SK-MEL-5 (cell line): ENCODE measurements at places on chromosomes 13 and 19. TPM values are rescaled to one million over a fixed set of nuclear protein-coding genes. Genes with fewer than 3 reads are reported as not detected.

The CBLC gene
- not detected in 2 replicates for total RNA-seq

The SIGLEC9 gene
- not detected in 2 replicates for total RNA-seq

The DHDH gene
- total RNA-seq, result 0.24 and 0.45 TPM in 2 replicates

The PLVAP gene
- total RNA-seq, result not detected in 2 replicates

The NKG7 gene
- not detected in 2 replicates for total RNA-seq

The MYH14 gene
- total RNA-seq, result 15.1 and 22.2 TPM in 2 replicates

- no peak for DNase-seq
Measured at GRCh38 chr13:27176470-27177410, 5.1 kb upstream of the USP12 start.

DNA sequence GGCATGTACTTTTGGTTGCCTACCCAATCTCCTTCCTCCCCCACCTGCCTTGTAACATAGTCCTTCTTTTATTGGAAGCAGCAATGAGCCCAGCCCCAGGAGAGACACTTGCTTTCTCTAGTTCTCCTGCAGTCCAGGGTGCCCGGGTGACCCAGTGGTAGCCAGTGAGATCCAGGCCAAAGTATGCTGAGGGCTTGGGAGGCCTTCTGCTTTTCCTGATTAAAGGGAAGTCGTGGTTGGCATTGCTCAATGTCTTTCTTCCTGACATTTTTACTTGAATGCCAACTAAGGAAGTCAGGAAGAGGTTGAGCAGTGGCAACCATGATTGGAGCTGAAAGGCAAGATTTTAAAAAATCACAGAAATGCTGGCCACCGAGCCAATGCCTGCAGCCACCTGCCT lies 25.7 kb downstream of the CNMD start:
- no peak for DNase-seq

- peak; percentile 82 for DNase-seq
Measured at GRCh38 chr13:42110410-42111155, 62.1 kb downstream of the DGKH start.

DNA sequence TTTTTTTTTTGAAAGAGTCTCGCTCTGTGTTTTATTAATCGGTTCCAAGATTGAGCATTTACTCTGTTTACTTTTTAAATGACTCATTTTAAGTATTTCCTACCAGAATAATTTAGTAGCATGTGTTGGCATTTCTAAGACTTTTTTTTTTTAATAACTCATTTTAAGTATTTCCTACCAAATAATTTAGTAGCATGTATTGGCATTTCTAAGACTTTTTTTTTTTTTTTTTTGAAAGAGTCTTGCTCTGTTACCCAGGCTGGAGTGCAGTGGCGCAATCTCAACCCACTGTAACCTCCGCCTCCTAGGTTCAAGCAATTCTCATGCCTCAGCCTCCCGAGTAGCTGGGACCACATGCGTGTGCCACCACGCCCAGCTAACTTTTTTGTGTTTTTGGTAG lies 13.1 kb downstream of the SETDB2 start:
- DNase-seq, result no peak

The ZNF497 gene
- 0.40 and 1.3 TPM in 2 replicates for total RNA-seq

GRCh38 chr13:25171517-25172302 lies at the start of gene AMER2:
Gene AMER2 (minus strand): TSS chr13:25172288. CDS start chr13:25171619, 669 bp downstream.
- no peak for DNase-seq

DNA sequence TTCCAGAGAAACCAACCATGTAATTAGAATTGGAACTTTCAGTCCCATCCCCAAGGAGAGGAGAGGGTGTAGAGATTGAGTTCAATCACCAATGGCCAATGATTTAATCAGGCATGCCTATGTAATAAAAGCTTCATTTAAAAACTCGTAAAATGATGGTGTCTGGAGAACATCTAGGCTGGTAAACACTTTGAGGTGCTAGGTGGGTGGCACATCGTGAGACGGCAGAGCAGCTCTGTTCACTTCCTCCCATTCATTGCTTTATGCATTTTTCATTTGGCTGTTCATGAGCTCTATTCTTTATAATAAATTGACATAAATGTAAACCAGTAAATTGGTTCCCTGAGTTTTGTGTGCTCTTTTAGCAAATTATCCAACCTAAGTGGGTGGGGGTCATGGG lies 90.1 kb downstream of the ELF1 start:
- DNase-seq, result no peak

DNA sequence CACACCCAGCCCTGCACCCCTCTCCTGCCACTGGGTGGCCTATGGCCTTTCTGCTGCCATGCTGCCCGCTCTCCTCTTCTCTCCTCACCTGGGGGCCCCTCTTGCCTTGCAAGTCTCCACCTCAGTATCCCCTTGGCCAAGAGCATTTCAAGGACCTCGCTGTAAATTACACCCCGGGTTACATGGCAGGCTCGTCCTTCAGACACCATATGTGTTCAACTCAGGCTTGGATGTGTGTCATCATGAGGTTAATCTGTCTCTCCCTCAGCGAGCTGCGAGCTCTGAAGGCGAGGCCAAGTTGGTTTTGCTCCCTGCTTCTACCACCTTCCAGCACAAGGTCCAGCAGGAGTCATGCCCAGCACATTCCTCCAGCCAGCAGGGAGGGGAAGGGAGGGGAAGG lies 74.8 kb upstream of the TM9SF2 start:
- DNase-seq, result no peak

- DNase-seq, result no peak
Measured at GRCh38 chr19:2341982-2342381, 13.5 kb downstream of the SPPL2B start.

DNA sequence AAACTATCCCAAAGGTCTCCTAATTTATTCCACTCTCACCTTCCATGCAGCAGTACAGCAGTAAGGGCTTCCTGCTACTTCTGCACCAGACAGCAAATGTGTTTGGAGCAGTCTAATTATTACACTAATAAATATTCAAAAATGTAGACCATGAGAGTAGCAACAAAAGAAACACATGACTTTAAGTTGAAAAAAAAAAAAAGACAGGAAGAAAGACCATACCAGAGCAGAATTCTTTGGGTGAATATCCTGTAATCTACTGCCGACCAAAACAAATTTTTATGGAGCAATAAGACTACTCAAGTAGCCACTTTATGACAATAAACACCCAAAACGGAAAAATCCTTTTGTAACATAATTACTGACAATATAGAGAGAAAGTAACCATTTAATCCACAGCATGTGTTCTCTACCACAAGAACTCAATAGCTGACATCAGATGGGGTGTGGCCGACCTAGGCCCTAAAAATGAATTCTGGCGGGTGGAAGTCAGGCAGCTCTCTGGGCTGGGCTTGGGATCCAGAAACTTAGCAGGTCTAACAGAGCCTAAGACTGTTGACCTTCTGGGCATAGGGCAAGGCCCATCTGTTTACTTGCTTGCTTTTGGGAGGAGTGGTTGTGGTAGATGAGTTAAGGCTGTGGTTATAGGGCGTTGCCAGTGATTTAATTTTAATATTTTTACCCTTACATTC lies 4.6 kb downstream of the KLF12 start:
- no peak for DNase-seq

GRCh38 chr19:35216833-35217648 lies 11.5 kb downstream of the FAM187B start:
- DNase-seq, result peak; percentile 37

- no peak for DNase-seq
Measured at GRCh38 chr13:92829930-92830329, 396.7 kb upstream of the GPC6 start.

DNA sequence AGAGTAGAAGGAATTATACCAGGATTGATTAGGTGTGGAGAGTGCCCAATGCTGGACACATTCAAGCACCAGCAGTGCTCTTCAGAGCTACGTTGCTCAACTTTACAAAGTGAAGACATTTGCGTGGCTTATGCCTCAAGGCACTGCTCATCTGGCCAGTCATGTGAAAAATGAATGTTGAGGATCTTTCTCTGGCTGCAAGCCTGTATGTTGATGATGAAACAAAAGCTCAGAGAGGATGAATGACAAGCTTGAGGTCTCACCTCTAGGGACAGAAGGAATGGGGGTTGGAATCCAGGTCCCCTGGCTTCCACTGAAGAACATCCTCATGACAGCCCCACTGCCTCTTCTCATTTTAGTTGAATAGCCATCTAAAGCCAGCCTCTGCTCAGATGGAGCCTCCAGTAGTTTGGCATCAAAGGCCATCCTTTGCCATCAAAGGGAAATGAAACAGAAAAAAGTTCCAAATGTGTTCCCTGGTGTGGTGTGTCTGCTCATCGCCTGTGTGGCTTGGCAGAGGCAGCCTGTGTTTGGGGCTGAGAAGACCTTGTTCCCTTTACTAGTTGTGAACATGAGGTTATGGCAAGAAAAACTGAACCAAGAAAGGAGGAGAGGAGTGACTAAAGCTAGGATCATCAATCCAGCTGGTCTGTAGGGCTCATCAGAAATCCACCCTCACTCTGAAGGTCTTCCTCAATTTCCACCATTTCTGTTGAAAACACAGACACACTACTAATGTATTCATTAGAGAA lies 114.0 kb upstream of the KL start:
- DNase-seq, result peak; percentile 17

The HSD17B14 gene
- 53.9 and 58.9 TPM in 2 replicates for total RNA-seq

DNA sequence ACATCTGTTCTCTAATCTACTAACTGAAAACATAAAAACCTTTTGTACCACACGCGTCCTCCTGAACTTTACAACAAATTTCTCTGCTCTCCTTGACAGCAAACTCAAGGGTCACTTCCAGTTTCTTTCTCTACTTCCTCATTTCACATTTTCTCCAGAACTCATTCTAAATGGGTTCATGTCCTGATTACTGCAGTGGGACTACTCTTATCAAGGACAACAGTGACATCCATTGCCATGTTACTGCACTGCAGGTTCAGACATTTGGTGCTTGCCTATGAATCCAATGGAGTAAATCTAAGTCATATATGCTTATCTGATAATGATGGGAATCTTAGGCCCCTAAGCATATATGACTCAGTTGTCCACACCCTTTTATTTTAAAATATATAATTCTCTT lies 35.3 kb downstream of the FPR3 start:
- no peak for DNase-seq

The COX6B2 gene
- total RNA-seq, result 0.16 and 0.42 TPM in 2 replicates

- peak; percentile 40 for DNase-seq
Measured at GRCh38 chr19:18202778-18203407, 949 bp downstream of the RAB3A start.

GRCh38 chr19:33675501-33676124 lies 53.9 kb downstream of the CHST8 start:
- no peak for DNase-seq

DNA sequence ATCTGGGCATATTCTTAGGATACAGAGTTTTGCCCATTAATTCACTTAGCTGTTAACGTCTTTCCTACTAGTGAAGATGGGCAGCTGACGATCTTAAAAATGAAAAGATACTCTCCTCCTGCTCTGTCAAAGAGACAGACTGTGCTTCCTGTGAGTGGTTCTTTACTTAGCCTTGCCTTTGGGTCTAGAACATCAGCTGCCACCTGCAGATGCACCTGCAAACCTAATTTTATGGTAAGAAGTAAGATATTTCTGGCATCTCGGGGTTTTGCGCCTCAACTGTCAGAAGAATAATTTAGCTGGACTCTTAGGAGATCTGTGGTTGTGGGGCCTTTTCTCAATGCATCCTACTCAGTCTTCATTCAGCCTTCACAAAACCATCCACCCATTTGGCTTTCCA lies 36.2 kb downstream of the TRPC4 start:
- DNase-seq, result no peak

The KLK1 gene
- not detected in 2 replicates for total RNA-seq

The MEIOSIN gene
- total RNA-seq, result 0.37 and 0.45 TPM in 2 replicates

GRCh38 chr13:81318231-81319019 lies 977.5 kb upstream of the SPRY2 start:
- no peak for DNase-seq

- no peak for DNase-seq
Measured at GRCh38 chr19:16420781-16421386, 50.9 kb downstream of the EPS15L1 start.

The CNMD gene
- total RNA-seq, result not detected in 2 replicates

The ZNF428 gene
- total RNA-seq, result 44.6 and 47.2 TPM in 2 replicates

The SLC8A2 gene
- 1.2 and 1.7 TPM in 2 replicates for total RNA-seq

DNA sequence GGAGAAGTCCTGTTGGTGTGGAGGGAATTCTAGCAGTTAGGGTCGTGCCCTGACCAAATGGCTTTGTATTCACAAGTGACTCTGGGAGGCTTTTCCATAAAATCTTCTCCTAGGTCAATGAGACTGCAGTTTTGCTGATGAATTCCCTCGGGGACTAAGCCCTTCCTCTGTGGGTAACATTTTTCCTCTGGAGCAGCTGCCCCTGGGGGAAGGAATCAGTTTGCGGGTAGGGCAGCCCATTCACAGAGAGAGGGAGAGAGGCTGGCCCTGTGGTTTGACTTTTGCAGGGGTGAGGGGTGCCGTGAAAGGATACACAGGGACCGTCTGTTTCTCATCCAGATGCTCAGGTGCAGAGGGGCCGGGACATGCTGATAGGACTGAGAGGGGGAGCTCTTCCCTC lies 67.3 kb downstream of the ERICH6B start:
- DNase-seq, result peak; percentile 23

The FPR1 gene
- total RNA-seq, result not detected in 2 replicates

GRCh38 chr19:40685563-40685962 lies 4.9 kb downstream of the NUMBL start:
- no peak for DNase-seq

The IRGC gene
- total RNA-seq, result not detected in 2 replicates

GRCh38 chr19:3024870-3025548 lies 4.1 kb downstream of the TLE2 start:
- DNase-seq, result no peak

DNA sequence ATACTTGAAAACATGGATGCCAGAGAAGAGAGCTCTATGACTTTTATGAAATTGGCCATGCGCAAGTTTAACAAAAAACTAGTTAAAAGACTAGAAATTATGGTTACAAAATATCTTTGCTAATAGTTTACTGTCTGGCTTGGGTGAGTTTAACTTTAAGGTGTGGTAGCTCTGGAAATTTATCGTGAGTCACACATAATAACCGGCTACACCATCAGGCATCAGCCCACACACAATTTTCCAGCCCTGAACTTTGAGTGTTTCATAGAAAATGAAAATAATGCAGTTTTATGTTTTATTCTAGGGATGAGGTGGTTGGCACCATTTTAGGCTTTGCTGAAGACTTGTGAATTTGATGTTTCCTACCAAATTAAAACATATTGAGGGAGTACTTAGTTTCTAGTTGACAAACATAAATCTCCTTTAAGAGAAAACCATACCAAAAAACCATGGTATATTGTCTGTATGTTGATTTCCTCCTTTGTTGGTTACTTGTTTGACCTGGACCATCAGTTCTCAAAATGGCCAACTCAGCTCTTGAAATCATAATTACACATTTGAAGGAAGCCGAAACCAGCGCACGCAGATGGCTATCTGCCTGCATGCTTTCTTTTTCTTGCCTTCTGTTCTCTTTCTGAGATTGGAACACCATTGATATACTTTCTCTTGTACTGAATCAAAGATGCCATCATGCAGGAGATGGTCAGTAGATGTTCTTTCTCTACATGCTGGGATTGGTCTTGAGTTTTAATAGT lies 125.1 kb downstream of the AKAP11 start:
- no peak for DNase-seq

The SKA3 gene
- total RNA-seq, result 15.0 and 17.4 TPM in 2 replicates

GRCh38 chr19:16825312-16826052 lies 3.7 kb upstream of the SIN3B start:
- DNase-seq, result peak; percentile 28

DNA sequence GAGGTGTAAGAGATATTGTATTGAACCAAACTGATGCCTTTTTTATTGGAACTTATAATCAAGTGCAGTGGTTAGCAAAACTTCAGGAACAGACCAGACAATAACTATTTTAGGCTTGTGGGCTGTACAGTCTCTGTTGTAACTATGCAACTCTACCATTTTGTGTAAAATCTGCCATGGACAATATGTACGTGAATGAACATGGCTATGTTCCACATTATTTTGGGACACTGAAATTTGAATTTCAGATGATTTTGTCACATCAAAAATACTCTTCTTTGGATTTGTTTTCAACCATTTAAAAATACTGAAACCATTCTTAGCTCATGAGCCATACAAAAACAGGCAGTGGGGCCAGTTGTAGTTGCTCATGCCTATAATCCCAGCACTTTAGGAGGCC lies 27.9 kb upstream of the PEG3 start:
- no peak for DNase-seq
